ENCODE measurements at places on chromosomes 3 and 15. TPM values are rescaled to one million over a fixed set of nuclear protein-coding genes. Genes with fewer than 3 reads are reported as not detected.

Gene GAP43
- not detected for total RNA-seq

Gene ZDHHC19
- total RNA-seq: not detected

Gene SMCO1
- not detected for total RNA-seq

Gene SKOR1
- total RNA-seq: 0.19 TPM

Gene AGBL1
- total RNA-seq: not detected

Gene PDIA5
- 24.1 TPM for total RNA-seq

Gene HRG
- not detected for total RNA-seq

Gene TIMP4
- not detected for total RNA-seq

Gene P2RY14
- total RNA-seq: not detected

Gene CFAP100
- total RNA-seq: not detected

Gene PCOLCE2
- 0.56 TPM for total RNA-seq

Gene PLSCR2
- not detected for total RNA-seq

Gene AGTR1
- total RNA-seq: not detected

Gene MAPKBP1
- 15.3 TPM for total RNA-seq

Gene TGM4
- 0.33 TPM for total RNA-seq

Gene METTL6
- 19.7 TPM for total RNA-seq

Gene EPHA3
- not detected for total RNA-seq

Gene GOLGA8J
- not detected for total RNA-seq

Gene TOPBP1
- total RNA-seq: 22.4 TPM

Gene CPN2
- total RNA-seq: not detected

Gene MESP2
- total RNA-seq: 0.42 TPM

Gene PRR20G
- total RNA-seq: not detected

Gene A4GNT
- total RNA-seq: not detected

Gene CCR9
- total RNA-seq: not detected

Gene WWTR1
- 35.9 TPM for total RNA-seq

Gene CHRNA3
- total RNA-seq: 0.09 TPM

Gene CHCHD4
- 22.0 TPM for total RNA-seq

Gene CPEB1
- not detected for total RNA-seq

Gene SHC4
- 0.37 TPM for total RNA-seq

Gene NCKIPSD
- total RNA-seq: 25.2 TPM

Gene FLNB
- total RNA-seq: 228 TPM

Gene MINAR1
- 0.14 TPM for total RNA-seq

Gene GP5
- total RNA-seq: not detected
